Activated CD4-positive, alpha-beta T cell treated with anti-CD3 and anti-CD28 coated beads for 36 hours (primary cell): ENCODE measurements at places on chromosomes 12 and 14. TPM values are rescaled to one million over a fixed set of nuclear protein-coding genes. Genes with fewer than 3 reads are reported as not detected.

- no peak for DNase-seq
Measured at GRCh38 chr12:21989819-21990412, 48.7 kb upstream of the ABCC9 start.

DNA sequence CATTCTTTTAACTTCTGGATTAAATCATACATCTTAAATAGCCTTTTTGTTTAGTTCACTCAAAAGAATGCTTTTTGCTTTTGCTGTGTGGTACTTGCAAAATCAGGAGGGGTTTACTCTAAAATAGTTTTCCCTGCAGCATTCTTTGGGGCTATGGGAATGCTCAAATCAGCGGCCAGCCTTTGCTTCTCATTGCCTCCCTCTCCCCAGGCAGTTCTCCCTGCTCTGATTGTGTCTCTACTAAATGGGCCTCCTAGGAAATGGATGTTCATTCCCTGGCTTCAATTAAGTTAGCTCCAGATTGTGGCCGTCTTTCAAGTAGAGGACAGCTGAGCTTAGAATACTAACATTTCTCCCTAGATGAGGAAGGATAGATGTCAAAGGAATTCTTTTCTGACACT lies 4.4 kb downstream of the TULP3 start:
- DNase-seq, result no peak

The KLRD1 gene
- total RNA-seq, result 0.28 TPM

DNA sequence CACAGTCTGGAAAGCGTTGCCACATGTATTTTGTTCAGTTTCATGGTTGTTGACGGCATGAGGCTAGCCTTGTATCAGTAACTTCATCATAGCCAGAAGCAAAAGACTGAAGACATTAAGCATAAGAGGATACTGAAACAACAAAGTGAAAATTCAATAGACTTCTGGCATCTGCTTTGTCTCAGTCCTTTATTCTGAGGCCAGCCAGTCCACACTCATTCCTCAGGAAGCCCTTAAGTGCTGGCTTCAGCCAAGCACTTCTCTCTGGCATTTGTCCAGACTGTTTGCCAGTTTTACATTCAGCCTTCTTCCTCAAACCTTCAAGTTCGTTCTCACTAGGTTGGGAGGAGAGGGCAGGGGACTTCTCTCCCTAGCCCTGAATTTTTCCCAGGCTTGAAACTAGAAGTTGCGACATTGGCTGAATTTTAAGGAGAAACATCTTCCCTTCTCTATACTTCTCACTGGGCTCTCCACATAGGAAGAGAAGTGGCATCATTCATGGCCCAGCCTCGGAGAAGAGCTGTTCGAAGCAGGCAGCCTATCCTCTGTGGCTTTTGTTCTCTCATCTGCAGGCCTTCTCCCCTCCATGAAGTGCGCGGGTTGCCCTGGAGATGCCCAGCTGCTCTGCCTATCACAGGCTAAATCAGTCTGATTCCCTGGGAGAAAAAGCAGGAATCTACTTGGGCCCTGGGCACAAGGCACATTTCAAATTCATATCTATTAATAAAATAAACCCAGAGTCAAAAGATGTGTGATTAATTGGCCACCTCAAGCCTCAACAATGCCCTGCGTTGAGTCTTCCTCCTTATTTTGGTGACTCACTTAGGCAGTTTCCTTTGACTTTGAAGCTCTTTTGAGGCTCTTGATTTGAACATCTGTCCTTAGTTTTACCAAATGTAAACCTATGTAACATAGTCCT lies 130.9 kb upstream of the PLEKHA5 start:
- no peak for DNase-seq

DNA sequence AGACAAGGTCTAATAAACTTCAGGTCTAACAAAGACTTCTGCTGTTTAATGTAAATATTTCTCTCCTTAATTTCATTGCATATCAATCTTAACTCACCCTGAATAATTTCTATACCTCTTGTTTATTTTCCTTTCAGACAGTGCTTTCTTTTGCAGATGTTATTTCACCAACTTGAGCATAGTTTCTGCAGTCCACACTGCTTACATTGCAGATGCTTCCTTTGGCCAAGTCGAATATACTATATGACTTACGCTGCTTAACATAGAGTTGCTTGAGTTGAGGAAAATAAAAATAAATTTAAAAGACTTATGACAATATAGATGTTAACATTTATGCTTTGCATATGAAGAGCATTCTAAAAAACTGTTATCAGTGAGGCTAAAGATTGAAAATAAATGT lies 217.7 kb downstream of the PTPRO start:
- DNase-seq, result no peak

DNA sequence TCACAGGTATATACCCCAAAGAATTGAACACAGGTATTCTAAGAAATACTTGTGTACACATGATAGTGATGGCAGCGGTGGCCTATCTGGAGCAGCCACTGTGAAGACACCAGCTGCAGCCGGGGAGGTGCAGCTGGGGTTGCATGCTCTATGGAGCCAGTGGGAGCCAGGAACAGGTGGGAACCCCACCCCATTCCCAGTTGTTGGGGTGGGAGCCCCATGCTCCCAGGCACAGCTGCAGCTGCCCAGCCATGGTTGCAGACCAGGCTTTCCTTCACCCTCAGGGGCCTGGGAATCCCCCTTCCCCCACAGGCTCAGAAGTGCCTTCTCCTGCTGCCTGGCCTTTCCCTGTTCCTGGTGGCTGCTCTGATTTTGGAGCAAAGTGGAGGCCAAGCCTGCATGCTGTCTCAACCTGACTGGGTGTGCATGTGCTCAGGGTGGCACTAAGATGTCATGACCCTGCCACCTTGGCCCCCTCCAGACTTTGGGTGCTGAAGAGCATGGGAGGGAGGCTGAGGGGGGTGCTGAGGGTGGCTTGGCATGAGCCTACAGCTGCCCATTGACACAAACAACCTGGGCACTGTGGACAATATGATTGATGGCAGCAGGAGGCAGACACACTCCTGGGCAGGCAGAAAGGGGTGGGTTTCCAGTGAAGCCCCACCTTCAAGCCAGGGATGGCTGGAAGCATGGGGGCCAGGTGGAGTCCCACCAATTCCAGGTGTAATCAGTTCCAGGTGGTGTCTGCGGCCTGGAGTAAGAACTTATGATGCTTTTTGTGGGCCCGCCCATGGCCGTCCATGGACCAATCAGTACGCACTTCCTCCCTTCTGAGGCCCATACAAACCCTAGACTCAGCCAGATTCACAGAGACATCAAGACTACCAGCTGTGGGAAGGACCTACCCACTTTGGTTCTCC lies 234.7 kb downstream of the ADGRD1 start:
- no peak for DNase-seq

DNA sequence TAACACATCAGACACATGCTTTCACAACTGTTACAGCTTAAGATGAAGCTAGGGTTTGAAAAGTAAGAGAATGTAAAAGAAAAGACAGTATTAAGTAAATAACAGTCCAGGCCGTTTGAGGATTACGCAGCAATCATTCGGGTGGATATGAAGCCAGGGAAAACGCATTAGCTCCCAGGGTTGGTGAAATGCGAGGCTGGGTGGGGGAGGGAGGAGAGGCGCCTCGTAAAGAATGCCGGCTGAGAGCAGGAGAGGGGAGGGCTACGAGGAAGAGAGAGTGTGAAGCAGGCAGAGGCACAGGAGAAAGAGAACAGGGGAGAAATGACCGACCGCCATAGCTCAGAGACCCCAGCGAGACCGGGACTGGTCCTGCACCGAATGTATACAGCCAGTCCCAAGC lies 73.0 kb downstream of the IQSEC3 start:
- DNase-seq, result no peak

The CELA1 gene
- 0.18 TPM for total RNA-seq

DNA sequence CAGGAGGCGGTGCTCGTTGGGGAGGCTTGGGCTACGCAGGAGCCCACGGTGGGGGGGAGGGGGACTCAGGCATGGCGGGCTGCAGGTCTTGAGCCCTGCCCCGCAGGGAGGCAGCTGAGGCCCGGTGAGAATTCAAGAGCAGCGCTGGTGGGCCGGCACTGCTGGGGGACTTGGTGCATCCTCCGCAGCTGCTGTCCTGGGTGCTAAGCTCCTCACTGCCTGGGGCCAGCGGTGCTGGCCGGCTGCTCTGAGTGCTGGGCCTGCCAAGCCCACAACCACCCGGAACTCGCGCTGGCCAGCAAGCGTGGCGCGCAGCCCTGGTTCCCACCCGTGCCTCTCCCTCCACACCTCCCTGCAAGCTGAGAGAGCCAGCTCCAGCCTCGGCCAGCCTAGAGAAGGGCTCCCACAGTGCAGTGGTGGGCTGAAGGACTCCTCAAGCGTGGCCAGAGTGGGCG lies 3.2 kb downstream of the METTL25 start:
- DNase-seq, result no peak

DNA sequence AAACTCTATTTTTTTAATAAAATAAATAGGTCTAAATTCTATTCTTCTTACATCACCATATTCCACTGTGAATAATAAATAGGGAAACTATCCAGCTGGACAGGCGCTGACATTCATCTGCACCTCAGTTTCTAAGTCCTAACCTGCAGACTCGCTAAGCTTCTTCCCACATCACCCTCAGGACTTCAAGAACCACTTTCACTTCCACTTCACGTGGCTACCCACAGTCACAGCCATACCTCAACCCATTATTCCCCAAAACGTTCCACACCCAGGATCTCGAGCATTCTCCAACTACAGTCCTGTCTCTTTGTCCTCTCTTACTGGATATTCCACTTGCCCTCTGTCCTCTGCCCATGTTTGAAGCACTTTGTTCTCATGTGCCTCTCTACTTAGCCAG lies 71.1 kb downstream of the C2CD5 start:
- no peak for DNase-seq

GRCh38 chr12:92574911-92575570 lies 127.7 kb upstream of the PLEKHG7 start:
- no peak for DNase-seq

The LGR5 gene
- total RNA-seq, result not detected

The LTBP2 gene
- 0.04 TPM for total RNA-seq

GRCh38 chr14:85131226-85131922 lies 398.6 kb upstream of the FLRT2 start:
- DNase-seq, result no peak
